NCI-H1436 treated with DMSO at 0.1 percent for 48 hours (cell line): ENCODE measurements at places on chromosomes 3 and 15.

GRCh38 chr3:195015021-195015420 lies 255.9 kb downstream of the XXYLT1 start:
- no peak for DNase-seq

DNA sequence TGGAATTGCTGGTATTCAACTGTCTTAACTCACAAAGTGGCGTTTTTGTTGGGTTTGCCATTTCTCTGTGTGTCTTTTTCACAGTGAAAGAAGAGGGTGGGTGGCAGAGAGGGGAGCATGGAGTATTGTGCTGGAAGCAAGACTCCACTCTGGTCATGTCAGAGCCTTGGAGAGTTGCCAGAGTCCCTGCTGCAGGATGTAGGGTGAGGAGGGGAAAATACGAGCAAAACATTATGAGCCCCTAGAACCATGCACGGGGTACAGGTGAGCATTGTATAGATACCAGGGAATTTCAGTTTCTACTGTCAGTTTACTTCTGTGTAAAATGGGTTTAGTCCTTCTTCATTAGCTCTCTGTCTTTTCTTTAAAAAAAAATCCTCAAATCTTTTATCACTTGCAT lies 249.9 kb downstream of the CACNA2D3 start:
- DNase-seq = no peak

GRCh38 chr15:25695875-25696760 lies 167.0 kb downstream of the ATP10A start:
- no peak for DNase-seq

- DNase-seq = no peak
Observed at GRCh38 chr3:56800130-56800831, 1.5 kb downstream of the ARHGEF3 start.

DNA sequence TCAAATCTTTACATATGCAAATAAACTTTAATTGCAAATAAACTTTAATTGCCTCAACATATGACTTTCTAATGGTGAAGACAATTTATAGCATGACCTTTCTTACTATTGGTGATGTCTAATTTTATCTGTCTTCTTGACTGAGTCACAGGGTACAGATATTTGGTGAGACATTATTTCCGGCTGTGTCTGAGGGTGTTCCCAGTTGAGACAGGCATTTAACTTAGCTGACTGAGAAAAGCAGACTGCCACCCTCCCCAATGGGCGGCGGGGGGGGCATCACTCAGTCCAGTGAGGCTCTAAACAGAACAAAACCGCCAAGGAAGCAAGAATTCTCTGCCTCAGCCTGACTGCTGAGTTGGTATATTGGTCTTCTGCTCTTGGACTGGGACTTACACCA lies 160.0 kb downstream of the TBL1XR1 start:
- DNase-seq = no peak

DNA sequence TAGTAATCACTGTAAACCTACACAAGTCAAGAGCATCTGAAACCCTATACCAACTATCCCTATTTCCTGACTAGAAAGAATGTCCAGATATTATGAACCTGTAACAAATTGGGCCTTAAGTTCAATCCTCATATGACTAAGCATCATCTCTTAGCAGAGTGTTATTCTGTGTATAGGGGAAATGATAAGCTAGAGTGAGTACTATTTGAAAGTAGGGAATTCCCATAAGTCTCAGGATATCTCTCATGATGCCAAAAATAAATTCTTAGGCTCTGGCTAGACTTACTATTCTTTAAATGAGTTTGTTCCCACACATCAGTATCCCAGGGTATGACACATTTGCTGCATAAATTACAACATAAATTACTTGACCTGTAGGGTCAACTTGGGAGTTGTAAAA lies 15.3 kb downstream of the MRPL47 start:
- no peak for DNase-seq

DNA sequence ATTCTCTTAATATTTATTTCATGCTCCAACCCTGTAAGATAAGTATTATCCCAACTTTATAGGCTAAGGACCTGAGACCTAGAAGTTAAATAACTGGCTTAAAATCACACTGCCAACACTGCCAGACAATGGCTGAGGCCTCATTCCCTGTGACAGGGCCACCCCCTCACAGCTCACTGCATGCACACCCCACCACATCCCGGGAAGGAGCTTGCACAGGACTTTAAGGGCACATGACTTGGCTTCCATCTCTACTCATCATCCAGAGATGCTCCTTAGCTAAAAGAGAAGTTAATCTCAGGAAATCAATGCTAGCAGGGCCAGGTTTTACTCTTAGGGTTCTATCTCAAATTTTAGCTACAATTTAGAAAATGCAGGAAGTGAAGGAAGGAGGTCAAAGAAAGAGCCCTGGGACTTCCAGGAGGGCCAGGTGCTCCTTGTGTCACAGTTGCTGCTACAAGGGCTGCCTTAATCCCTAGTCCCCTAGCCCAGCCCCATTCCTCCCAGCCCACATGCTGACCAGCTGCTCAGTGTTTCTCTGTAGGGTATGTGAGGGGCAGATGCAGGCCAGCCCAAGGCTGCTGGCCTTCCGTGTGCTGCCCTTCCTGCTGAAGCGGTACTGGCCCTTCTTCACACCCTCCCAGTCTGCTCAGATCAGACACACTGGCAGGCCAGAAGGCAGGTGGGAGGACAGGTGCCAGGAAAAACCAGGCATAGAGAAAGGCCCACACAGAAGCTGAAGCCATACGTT lies 53.5 kb downstream of the WWTR1 start:
- DNase-seq = no peak

DNA sequence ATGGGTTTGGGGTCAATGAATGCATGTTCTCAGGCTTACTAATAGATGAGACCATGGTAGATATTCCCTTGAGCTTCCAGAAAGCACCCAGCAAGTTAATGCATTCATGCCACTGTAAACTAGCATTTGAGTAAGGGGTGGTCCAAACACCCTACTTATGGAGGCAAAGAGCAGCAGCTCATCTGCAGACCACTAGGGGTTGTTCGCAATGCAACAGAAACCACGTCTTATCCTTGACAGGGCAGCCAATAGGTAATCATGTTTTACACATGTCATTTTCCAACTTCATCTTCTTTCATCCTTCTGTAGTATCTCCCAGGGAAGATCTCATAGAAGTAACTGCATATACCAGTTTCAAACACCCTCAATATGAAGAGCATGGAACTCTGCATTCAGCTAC lies 330.2 kb downstream of the RORA start:
- DNase-seq = no peak
